ENCODE measurements at places on chromosomes 13 and 19.

DNA sequence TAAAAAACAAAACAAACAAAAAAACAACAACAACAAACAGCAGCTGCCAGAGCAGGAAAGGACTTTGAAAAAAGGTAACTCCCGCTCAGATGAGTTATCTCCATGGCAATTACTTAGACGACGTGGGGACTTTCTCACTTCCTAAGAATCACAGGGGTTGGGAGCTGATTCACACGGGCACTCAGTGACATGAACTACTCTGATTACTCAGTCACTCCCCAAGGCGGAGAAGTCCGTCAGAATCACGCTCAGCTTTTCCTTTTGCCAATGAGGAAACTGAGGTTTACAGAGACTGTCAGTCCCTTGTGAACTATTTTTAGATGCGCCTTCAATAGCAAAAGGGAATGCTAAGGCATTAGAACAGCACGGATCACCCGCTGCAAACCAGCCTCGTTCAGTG is 32.3 kb upstream of the MATK start:
- no peak for DNase-seq

DNA sequence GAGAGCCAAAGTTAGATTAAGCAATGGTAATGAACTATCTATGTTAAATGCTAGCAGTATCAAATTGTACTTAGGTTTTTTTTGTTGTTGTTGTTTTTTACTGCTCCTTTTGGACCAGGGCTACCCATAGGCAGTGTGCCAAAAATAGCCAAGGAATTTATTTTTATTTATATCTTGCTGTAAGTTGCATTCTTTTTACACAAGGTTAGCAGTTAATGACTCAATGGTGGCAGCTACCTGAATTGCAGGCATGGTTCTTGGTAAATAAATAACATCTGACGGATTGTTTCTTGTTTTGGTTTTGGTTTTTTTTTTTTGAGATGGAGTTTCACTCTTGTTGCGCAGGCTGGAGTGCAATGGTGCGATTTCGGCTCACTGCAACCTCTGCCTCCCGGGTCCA is 194.8 kb upstream of the TSC22D1 start:
- DNase-seq: no peak

DNA sequence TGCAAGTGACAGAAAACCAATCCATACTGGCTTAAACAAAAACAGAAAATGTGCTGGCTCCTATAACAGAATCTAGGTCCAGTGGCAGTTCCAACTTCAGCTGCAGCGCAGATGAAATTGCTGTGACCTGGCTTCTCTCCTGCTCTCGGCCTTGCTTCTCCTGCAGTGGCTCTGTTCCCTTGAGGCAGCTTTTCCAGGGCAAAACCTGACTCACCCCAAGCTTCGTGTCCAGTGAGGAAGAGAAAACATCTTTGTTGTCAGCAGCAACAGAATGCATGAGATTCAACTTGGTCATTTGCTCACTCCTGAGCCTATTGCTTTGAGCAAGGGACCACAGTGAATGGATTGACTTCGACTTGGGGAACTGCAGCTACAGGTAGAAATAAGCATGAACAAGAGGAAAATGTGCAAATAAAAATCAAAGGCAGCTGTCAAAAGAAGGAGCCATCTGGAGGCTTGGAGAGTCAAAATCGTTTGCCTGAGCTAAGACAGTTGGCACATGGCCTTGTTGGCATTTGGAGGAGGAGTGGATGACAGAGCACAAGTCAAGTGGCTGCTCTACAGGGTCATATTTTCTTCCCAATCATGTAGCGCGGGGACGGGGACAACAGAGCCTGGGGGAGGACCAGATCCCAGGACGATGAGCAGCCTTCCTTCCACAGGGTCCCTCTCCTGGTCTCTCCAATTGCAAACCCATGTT is 523.4 kb downstream of the FGF9 start:
- DNase-seq: no peak

GRCh38 chr13:99873832-99874430 is 97.6 kb downstream of the ZIC5 start:
- DNase-seq: no peak

DNA sequence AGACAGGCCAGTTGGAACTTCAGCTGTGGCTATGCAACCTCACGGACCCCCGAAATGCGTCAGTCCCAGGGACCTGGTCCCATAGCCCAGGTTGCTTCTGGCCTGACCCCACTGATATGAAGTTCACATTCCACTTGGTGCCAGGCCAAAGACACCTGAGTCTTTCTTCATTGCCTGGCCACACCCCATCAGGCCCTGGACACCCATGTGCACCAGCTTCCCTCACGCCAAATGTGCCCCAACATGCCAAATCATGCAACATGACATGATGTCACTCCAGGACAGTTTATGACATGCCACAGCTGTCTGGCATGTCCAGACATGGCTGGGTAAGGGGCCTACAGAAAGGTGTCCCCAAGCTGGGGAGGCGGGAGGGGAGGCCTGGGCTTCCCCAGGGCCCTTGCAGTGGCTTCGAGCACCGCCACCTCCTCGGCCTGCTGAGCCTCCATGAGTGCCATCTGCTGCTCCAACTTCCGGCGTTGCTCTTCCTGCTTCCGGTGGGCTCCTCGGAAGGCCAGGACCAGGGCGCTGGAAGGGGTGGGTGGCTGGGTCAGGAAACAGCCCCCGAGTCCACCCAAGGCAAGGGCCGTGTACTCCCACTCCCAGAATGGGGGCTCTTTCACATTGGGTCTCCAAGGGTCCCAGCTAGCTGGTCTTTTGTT is 4.3 kb upstream of the NR2F6 start:
- no peak for DNase-seq

- no peak for DNase-seq
Observed at GRCh38 chr13:50197705-50198104, 182.5 kb downstream of the KCNRG start.

- no peak for DNase-seq
Observed at GRCh38 chr13:109858319-109858718, 71.9 kb upstream of the IRS2 start.

- no peak for DNase-seq
Observed at GRCh38 chr19:41872775-41873647, 4.1 kb upstream of the CD79A start.

DNA sequence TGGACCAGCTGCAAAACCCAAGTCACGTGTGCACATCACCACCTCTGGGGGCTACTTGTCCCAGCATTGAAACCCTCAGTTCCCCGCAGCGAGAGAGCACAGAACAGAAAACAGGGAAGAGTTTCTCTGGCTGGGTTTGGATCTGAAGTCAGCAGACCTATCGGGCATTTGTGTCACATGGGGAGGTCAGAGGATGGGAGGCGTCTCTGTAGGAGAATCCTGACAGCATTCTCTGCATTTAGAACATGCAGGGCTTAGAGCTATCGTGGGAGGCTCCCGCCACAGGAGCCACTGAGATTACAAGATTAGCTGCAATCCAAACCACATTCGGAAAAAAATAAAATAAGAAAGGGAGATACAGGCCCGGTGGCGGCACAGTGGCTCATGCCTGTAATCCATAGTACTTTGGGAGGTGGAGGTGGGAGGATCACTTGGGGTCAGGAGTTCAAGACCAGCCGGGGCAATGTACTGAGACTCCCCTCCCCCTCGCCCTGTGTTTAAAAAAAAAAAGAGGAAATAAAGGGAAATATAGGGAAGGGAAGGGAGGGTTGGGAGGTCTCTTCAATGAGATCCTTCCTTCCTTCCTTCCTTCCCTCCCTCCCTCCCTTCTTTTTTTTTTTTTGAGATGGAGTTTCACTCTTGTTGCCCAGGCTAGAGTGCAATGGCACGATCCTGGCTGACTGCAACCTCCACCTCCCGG is 2.9 kb upstream of the TLE6 start:
- no peak for DNase-seq

Measured in omental fat pad (tissue), 4 donors.